ENCODE measurements at places on chromosomes 4 and X.

- DNase-seq, result no peak
Observed at GRCh38 chr4:78119698-78120097, 62.6 kb downstream of the FRAS1 start.

DNA sequence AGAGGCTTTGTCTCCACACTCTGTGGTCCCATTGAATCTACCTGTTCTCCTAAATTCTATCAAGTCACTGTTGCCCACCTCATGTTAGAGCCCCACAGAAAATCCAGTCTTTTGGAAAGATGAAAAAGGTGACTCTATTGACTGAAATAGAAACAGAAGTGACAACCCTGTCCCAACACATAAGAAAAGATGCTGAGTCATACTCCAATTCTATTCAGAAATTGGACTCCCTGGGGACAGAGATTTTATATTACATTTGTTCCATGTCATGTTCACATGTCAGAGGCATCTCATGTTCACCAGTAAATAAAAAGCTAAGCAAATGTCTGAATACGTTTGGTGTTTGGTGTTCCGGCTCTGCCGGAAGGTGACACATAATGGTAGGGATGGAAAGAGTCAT, 2.9 kb upstream of the GRPR start:
- DNase-seq, result no peak

DNA sequence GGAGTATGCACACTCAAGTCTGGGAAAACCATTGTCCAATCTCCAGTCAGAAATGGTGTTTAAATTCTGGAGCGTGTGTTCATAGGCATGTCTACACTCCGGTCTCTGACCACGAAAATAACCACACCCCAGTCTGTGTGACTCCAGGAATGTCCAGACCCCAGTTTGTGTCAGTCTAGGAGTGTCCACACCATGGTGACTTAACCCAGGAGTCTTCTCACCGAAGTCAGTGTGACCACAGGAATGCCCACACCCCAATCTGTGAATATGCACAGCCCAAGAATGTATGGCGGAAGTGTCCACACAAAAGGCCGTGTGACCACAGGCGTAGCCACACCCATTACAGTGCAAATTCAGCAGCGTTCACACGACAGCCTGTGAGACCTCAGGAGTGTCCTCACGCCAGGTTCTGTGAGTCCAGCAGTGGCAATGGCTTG, 11.4 kb downstream of the FTSJ1 start:
- DNase-seq, result no peak

DNA sequence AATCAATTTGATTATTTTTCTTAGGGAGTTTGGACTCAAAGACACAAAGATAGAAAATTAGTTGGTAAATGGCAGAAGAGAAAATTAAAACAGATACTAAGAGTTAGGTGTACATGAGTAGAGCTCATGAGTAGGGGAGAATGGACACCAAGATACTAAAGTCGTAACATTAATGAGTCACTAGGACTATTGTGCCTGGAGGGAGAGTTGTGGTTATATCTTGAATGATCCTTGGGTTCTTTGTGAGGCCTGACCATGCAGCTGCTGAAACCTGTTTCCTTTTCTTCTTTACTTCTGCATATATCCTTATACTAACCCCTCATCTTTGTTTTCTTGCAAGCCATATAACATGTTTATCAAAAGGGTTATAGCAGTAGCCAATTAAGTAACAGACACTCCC, 532.8 kb downstream of the RPA4 start:
- no peak for DNase-seq

DNA sequence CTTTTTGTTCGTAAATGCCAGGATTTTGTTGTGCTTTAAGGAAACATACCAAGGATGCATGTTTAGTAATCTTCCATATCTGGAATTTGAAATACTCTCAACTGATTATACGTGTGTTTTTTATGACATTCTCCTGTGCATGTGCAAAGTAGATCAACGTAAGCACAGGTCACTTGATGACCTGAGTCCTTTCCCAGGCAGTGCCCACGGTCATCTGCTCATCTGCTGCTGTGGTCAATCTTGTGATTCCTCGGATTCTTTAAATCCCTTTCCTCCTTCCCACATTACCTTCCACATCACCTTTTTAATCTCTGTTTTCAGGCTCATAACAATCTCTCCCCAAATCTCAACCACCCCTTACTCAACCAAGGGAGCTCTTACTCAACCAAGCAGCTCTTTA, 104.1 kb downstream of the RASL11B start:
- no peak for DNase-seq

- peak; percentile 9 for DNase-seq
Observed at GRCh38 chrX:100409610-100410590, at the start of gene PCDH19. TSS of gene PCDH19 (minus strand) at chrX:100410273. CDS start at chrX:100408597, 1,676 bp downstream.

DNA sequence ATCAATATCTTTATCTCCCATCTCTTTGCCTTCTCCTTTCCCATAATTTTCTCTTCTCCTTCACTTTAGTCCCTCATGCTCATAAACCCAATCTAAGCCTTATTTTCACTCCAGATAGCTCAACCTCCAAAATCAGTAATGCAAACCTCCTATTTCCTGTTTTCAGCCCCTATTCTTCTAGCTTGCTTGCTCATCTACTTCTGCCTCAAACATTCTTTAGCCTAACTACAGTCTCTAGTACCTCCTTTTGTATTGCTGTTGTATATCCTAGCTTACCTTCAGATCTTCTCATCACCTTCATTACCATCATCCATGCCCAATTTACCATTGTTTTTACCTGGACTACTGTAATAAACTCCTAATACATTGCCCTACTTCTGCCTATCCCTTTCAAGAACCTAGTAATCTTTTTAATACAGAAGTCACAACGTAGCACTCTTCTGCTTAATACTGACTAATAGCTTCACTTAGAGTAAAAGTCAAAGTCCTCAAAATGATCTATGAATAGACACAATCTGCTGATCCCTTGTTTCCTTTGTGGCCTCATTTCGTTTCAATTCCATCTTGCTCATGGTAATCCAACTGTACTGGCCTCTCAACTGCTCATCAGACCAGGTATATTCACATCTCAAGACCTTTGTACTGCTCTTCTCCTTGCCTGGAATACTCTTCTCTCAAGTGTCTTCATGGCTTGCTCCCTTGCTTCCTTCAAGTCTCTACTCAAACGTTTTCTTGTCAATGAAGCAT, 123.4 kb downstream of the FAM13A start:
- DNase-seq, result no peak

- no peak for DNase-seq
Observed at GRCh38 chr4:128461291-128462102, 173.9 kb upstream of the PGRMC2 start.

- DNase-seq, result no peak
Observed at GRCh38 chr4:97330917-97331316, 812.4 kb downstream of the STPG2 start.

DNA sequence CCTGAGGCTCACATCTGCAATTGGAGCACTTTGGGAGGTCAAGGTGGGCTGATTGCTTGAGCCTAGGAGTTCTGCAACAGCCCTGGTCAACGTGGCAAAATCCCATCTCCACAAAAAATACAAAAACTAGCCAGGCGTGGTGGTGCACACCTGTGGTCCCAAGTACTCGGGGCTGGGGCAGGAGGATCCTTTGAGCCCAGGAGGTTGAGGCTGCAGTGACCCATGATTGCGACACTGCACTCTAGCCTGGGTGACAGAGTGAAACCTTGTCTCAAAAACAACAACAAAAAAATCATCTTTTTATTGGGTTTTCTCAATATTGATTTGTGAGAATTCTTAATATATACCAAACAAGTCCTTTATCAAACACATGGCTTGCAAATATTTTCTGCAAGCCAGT, 64.9 kb downstream of the ANKRD17 start:
- DNase-seq, result no peak

DNA sequence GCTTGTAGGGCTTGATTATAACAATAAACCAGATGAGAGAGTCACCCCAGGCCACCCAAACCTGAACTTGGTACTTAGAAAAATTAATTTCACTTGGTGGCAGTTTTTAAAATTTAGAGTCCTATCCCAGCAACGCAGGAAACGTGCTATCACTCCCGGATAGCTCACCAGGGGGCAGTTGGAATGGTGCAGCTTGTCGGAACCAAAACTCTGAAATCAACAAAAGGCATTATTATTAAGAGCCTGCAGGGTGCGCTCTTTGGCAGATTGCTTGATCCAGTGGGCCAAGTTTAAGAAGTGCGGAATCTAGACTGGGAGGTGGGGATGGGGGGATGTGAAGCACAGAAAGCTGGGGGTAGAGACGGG, 2.4 kb downstream of the FRAS1 start:
- DNase-seq, result no peak

- DNase-seq, result no peak
Observed at GRCh38 chrX:135544338-135544948, 24.0 kb downstream of the INTS6L start.

GRCh38 chr4:162891788-162892707, 274.6 kb downstream of the NAF1 start:
- no peak for DNase-seq

DNA sequence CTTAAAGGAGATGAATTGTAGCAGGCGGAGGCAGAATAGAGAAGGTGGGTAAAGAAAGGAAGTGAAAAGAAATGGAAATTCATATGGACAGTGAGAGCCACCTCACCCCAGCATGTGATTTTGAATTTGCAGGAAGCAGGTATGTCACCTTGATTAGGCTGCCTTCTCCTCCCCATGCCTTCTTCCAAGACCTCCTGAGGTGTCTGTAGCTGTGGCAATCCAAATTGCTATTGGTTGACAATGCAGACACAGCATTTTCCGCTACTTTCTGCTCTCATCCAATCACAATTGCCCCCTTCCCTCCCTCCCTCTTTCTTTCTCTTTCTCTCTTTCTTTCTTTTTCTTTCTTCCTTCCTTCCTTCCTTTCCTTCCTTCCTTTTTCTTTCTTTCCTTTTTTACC, 38.5 kb downstream of the RAB33B start:
- DNase-seq, result no peak

DNA sequence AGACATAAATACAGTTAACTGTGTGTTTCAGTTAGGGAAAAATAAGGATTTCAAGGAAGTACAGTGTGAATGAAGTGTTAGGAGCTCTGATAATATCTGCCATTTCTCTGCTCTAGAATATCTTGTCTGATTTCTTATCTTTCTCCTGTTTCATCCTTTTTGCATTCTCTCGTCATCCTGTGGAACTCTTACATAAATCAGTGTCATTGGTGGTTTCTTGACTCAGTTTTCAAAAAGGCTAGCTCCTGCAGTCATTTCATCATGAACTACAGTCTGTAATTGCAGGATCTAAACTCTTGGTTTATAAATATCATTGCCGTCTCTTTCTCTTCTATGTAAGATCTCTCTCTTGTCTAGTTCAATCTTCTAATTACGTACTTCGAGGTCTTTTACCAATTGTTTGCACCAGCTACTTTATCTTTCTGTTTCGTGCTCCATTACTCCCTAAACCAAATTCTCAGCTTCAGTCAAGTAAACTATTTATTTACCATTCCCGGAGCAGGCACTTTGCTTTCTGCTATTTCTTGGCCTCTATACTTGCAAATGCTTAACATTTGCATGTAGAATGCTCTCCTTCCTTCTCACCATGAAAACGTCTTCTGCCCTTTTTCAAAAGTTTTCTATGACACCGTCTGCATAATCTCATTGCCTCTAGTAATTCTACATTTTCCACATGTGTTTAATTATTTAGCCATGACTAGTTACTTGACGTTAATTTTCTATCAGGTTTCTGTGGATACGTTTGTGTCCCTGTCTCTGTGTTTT, 294.0 kb downstream of the TENM3 start:
- no peak for DNase-seq

DNA sequence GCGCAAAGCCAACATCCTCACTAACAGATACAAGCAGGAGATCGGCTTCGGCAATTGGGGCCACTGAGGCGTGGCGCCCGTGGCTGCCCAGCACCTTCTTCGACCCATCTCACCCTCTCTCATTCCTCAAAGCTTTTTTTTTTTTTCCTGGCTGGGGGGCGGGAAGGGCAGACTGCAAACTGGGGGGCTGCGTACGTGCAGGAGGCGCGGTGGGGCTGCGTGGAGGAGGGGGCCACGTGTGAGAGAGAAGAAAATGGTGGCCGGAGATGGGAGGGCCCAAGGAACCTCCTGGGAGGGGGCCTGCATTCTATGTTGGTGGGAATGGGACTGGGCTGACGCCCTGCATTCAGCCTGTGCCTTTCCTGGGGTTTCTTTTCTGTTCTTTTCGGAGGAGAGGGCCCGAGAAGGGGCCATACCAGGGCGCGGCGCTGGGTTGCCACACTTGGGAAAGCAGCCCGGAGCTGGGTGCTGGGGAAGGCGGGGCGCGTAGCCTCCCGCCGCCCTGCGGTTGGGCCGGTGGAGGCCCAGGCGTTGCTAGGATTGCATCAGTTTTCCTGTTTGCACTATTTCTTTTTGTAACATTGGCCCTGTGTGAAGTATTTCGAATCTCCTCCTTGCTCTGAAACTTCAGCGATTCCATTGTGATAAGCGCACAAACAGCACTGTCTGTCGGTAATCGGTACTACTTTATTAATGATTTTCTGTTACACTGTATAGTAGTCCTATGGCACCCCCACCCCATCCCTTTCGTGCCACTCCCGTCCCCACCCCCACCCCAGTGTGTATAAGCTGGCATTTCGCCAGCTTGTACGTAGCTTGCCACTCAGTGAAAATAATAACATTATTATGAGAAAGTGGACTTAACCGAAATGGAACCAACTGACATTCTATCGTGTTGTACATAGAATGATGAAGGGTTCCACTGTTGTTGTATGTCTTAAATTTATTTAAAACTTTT, 4.5 kb downstream of the MID1IP1 start:
- peak; percentile 52 for DNase-seq

- DNase-seq, result no peak
Observed at GRCh38 chrX:65688403-65688871, 21.0 kb downstream of the MSN start.

GRCh38 chr4:88775529-88775928, 77.9 kb upstream of the NAP1L5 start:
- no peak for DNase-seq

GRCh38 chr4:23728971-23729370, 160.9 kb downstream of the PPARGC1A start:
- DNase-seq, result no peak

DNA sequence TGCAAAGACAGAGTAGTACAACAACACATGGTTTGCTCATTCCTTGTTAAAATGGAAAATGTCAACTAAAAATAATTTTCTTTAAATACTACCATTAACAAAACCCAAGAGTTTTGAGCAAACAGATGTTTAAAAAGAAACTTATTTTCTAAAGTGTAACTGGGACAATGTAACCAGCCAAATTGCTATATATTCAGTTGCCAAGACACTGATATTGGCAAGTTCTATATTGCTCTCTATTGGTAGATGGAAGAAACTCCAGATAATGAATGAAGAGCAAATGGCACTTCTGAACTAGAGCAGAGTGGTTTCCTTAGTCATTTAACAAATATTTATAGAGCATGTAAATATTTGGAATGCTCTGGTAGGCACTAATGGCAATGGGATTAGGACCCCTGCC, 966.2 kb downstream of the RPA4 start:
- no peak for DNase-seq

DNA sequence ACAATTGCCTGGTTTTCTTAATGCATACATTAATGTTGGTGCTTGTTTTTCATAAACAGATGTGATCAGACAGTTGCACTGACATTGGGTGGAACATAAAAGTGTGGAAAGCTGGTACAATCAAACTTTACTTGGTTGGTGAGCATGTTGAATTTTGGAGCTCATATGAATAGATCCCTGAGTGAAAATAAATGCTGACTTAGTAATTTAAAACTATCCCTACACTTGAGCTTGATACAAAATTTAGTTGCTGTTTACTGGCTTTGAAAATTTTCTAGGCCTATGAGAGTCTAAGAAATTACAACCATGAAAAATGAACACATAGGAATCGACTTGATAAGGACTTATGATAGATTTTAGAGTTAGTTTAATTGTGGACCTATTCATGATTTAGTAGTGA, 551.8 kb upstream of the PABPC4L start:
- no peak for DNase-seq
